ENCODE measurements at places on chromosomes 7 and 10.

- no peak for DNase-seq
These were observed 14.6 kb upstream of the MSMB start for GRCh38 chr10:46060706-46061105.

DNA sequence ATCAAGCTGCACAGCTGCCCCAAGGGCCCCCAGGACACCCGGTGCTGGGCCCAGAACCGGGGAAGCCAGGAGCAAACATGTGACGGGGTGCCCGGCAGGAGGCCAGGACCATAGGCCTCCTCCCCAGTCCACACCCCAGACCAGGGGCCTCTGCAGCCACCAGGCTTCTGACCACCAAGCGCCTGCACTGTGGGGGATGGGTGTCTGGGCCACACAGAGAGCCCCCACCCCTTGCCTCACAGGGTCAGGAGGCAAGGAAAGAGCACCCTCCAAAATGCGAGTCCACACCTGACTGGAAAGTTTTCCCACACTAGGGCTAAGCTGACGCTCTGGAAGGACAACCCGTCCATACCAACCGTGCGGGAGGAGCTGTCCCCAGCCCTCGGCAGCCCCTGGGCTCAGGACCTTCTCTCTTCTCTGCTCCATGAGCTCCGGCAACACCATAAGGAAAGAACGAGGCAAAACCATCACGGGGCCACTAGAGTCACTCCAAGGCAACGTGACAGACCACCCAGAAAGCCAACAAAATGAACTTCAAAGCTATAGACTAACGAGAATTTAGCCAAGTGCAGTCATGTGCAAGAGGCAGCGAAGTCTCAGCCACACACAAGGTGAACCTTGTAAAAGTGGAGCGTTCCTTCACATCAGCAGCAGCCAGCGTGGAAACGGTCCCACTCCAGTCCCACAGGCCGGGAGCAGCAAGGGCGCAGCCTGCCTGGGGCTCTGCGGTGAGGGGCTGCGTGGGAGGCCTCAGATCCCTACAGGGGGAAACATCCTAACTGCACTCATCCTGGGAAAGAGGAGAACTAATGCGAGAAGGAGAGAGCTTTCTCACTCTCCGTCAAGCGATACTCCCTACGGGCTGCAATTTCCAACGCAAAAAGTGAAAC is 5.1 kb downstream of the STK32C start:
- no peak for DNase-seq

DNA sequence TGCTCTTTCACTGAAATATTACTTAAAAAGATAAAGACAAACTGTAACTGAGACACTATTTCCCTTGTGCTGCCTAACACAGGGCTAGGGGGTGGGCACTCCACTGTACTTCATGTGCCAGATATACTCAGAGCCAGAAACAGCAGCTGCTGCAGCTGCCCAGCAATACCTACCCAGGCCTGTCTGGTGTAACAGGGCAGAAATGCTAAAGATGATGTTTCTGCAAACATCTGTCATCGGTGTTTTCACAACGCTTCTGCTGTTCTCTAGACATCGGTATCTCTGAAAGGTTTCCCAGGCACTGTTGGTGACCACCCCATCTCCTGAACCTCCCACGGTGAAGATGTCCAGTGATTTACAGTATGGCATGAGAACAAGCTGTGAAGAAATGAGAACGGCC is 42.7 kb downstream of the LAMB1 start:
- DNase-seq, result no peak

- no peak for DNase-seq
These were observed 71.6 kb upstream of the BAIAP2L1 start for GRCh38 chr7:98472521-98472954.

DNA sequence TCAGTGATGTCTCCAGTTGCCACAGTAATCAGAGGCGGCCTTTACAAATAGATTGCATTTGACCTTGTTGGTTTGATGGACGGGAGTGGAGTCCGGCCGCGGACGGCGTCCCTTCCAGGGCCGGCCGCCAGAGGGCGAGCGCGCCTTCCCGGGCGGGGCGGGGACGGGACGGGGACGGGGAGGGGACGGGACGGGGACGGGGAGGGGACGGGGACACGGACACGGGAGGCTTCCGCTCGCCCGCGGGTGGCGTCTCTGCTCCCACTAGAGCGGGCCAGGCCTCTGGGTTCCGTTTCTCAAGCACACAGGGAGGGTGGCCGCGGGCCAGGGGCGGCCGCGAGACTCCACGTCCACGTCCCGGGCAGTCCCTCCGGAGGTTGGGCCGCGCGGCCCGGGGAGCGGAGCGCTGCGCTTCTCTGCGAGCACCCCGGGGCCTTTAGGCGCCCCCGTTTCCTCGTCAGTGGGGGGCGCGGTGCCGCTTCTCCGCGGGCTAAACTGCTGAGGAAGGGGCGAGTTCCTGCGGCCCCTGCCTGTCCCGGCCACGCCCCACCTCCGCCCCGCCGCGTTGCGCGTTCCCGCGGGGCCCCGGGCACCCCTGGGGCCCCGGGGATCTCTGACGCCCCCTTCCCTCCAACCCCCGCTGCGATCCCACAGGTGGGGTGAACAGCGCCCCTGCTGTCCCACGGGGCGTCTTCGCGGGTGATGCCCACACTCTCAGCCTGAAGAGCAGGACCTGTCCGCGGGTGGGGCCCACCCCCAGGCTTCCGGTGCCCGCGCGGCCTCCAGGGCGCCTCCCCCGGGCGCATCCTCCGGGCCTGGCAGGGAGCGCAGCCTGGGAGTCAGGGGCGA is 84.2 kb upstream of the MKI67 start:
- DNase-seq, result no peak

DNA sequence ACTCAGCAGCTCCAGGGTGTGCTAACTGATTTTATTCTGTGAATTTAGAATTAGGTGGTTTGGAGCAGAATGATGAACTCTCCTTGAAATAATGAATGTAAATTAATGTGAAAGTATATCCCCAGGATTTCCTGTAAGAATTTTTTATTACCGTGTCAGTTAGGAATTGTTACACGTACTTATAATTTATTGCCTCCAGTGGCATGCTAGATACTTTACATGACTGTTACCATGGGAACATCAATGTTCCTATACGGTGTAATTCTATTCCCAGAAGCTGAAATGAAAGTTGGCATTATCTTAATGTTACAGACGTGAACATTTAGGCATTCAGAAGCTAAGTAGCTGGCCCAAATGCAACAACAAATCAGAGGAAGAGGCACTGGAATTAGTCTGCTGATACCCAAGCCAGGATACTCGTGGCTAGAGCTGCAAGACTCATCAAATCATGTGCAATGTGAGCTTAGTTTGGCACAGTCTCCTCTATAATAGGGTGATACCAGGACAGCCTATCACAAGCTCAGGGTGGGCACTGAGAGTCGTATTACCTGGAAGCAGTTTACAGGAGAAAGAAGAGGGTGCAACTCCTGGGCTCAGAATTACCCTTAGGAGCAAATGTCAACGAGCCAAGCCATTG is 30.0 kb upstream of the PRKAR2B start:
- no peak for DNase-seq

DNA sequence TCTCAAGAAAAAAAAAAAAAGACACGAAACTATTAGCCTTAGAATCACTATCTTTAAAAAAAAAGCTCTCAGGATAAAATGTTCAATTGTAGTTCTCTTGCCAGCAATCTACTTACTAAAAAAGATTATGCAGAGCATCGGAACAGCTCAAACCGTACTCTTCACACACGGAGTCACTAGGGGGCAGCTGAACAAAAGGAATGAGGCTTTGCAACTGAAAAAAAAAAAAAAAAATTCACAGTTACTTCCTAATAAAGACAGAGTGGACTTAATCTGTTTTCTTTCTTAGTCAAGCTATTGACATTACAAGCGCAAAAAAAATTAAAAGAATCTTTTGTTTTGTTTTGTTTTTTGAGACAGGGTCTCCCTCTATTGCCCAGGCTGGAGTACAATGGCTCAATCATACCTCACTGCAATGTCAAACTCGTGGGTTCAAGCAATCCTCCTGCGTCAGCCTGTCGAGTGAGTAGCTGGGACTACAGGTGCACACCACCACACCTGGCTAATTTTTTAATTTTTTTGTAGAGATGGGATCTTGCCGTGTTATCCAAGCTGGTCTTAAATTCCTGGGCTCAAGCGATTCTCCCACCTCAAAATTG is 11.5 kb downstream of the PMS2 start:
- DNase-seq, result no peak

GRCh38 chr10:113119801-113120200 is 169.8 kb downstream of the TCF7L2 start:
- DNase-seq, result no peak

DNA sequence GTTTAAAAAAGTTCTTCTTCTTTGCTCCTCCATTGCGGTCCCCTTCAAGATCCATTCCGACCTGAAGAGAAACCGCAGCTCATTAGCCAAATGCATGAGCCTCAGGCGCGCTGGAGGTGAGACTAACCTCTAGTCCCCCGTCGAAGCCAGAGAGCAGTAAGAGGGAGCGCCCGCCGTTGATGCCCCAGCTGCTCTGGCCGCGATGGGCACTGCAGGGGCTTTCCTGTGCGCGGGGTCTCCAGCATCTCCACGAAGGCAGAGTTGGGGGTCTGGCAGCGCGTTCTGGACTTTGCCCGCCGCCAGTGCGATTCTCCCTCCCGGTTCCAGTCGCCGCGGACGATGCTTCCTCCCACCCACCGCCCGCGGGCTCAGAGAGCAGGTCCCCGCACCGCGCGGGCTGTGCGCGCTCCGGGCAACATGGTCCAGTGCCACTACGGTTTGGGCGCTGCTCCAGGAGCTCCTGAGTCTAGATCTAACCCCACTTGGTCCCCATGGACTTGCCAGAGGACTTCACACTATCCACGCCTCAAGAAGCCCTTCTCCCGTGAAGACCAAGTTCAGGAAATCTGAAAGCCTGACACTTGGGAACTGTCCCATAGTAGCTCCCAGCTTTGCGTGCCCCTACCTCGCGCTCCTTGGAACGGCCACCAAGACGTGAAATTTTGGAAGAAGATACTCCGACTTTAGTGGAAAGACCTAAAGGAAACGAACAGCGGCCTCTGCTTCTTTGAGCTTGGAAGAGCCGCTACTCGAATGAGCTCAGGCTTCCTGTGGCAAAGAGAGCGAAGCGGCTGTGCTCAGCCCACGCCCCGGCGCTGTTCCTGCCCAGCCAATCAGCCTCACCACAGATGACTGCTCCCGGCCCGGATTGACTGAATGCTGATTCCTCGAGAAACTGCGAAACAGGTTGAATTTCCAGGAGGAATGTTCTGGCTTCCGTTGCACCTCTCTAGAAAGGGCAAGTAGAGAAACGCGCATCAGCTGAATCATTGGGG is at the start of gene ABCB1:
Gene ABCB1 (minus strand): TSS at position 755 of the 995 bp plus-strand sequence. CDS start 700 bp downstream, at position 55.
- DNase-seq, result no peak

DNA sequence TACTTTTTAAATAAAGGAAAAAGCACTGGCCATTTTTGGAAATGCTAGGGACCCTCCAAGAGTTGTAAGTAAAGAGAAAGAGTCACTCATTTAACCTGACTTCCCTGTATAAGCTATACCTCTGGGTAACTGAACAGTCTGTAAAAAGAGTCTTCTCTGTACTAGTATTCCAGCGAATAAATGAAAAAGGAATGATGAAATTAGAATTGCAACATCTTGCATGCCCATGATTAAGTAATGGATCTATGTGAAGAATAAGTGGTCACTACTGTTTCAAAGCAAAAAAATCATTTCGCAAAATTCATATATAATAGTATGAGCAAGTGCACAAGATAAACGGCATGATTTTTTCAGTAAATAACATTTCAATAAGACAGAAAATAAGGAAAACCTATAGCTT is 116.8 kb downstream of the ZFAND4 start:
- DNase-seq, result no peak

- DNase-seq, result no peak
These were observed 246.7 kb downstream of the MGMT start for GRCh38 chr10:129713659-129714265.

GRCh38 chr10:77626266-77626935 is 11.2 kb downstream of the KCNMA1 start:
- no peak for DNase-seq

GRCh38 chr10:60299390-60299778 is 90.3 kb downstream of the ANK3 start:
- DNase-seq, result no peak

GRCh38 chr7:106381252-106381651 is 96.5 kb upstream of the NAMPT start:
- DNase-seq, result no peak

- DNase-seq, result no peak
These were observed 26.5 kb upstream of the KCTD7 start for GRCh38 chr7:66602159-66602558.

DNA sequence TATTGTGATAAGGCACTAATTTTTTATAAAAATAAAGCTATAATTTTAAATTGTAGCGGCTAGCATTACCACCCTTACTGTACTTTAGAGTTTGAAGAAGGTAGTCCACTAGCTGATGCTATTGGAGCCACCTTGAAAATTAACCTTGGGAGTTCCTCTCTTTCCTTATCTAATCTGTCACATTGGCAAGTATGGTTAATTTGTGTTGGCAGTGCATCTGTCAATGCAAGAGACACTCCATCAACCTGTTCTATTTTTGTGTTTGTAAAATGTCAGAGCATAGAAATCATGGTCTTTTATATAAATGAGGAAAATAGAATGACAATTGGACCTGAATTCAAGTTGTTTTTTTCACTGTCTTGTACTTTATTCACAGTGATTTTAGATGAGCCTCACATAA is 20.5 kb downstream of the GLCCI1 start:
- DNase-seq, result no peak

All from anterior cingulate cortex (tissue), 58 donors.